Lower leg skin (tissue), 4 donors: ENCODE measurements at places on chromosomes 11 and 22.

DNA sequence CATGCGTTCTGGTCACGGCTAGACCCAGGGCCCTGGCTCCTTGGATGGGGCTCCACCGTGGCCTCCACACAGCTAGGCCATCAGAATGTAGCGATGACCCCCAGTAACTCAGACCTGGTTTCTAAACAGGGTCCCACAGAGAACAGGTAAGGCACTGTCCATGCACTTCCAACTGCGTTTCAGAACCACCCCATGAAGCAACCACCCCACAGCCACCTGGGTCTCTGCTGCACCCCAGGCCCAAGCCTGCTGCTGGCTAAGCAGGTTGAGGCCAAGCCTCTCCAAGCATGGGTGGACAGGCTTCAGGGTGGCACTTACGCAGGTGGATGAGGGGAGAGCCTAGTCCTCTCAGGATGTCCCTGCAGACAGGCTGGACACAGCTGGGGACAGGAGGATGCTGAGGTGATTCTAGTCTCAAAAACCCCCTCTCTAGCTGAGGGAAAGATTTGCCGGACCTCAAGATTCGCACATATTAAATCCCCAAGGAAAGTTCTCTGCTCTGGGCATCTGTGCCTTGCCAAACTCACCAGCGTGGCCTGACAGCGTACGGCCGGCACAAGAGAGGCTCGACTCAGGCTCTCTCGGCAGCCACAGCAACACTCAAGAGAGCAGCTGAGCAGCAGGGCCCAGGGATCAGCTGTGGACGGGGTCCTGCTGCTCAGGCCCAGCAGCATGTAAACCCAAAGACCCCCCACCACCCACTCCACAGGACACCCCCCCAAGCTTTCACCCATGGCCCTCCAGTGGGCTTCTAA lies 141.6 kb downstream of the CRYBB2 start:
- DNase-seq, result no peak

DNA sequence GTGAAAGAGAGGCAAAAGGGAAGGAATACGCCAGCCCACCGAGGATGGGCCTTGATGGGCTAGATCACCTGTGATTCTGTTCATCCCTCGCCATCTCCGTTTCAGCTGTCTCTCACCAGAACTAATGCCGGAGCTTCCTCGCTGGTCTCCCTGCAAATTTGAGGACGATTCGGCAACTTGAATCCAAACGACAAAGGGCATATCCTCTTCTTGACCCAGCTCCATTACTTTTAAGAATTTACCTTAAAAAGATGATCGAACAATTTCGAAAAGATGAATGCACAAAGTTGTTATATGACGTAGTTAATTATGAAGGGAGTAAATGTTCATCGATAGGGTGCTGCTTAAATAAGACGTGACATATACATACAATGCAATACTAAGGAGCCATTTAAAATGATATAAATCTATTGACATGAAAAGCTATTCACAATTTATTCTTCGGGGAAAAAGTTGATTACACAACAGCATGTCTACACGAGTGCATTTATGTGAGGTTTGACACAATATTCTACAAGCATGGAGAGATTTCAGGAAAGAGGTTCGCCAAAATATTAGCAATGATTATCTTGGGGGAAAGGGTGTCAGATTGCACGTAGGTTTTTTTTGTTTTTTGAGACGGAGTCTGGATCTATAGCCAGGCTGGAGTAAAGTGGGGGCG lies 937 bp upstream of the FAM168A start:
- no peak for DNase-seq

DNA sequence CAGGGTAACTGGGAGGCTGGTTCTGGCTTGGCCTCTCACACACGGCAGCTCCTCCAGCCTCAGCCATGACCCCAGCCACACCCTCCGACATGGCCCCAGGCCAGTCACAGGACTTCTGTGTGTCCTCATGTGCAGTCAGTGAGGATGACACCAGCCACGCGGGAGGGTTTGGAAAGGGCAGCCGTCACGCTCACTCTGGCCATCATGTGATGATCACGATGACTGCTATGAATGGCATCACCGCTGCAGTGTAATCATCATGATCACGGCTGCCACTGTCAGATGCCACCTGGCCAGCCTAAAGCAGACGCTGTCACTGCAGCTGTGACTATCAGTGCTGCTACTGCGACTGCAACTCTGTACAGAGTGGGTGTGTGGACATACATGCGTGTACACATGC lies 640.9 kb downstream of the BRD1 start:
- no peak for DNase-seq

DNA sequence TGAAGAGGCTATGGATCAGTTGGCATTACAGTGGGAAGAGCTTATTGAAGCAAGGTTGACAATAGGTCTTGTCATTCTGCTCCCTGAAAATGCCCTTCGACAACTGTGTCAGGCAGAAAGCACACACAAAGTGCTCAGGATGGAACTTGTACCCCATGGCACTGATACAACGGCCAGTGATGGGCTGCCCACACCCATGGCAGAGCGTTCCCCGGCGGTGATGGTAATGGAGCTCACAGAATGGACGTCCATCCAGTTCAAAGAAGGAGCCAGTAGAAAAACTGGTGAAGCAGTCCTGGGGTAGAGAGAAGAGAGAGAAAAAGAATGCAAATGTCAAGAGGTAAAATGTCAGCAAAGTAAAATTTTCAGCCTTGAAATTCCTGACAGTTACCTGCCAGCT lies 19.5 kb upstream of the OR5B21 start:
- DNase-seq, result no peak

DNA sequence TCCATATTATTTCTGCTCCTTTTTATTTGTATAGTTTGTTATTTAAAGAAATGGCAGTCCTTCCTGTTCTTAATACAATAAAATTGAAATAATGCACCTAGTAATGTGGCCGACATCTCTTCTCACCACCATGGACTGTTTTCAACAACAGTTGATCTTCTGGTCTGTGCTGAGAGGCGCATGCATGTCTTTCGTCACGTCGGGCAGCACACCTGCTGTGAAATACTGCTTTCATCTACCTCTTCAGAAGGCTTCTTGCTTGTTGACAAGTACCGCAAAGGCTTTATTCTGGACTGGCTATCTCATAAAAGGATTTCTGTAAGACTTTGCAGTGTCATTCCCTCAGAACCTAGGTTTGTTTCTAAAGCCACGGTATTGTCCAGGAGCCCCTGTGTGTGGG lies 13.9 kb upstream of the MYO18B start:
- DNase-seq, result no peak

GRCh38 chr11:133207995-133208394 lies 324.3 kb downstream of the OPCML start:
- DNase-seq, result no peak

DNA sequence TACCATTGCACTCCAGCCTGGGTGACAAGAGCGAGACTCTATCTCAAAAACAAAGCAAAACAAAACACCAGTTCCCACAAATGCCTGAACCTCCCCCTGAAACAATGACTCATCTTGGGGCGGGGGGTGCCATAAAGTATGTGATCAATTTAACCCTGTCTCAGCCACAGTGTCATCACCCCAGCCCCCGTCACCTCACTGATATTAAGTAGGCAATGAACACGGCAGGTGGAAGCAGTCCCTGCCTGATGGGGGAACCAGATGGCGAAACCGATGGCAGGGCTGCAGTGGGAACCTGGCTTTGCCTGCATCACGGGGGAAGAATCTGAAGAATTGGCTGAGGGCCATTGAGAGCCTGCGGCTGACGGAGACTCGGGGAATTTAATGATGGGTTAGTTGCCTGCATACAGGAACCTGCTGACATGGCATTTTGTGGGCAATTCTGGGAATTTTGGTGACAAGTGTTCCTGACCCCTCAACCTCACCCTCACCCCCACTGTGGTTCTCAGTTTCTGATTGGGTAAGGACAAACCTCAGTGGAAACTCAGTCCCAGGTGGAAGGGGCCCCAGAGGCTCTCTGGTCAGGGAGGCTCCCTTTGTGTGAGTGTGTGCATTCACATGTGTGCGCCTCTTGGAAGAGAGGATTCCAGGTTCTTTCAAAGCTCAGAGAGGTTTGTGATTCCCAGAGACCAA lies 39.1 kb upstream of the SHISAL1 start:
- DNase-seq, result no peak

GRCh38 chr11:133928628-133929059 lies 28.1 kb downstream of the IGSF9B start:
- peak; percentile 51 for DNase-seq

DNA sequence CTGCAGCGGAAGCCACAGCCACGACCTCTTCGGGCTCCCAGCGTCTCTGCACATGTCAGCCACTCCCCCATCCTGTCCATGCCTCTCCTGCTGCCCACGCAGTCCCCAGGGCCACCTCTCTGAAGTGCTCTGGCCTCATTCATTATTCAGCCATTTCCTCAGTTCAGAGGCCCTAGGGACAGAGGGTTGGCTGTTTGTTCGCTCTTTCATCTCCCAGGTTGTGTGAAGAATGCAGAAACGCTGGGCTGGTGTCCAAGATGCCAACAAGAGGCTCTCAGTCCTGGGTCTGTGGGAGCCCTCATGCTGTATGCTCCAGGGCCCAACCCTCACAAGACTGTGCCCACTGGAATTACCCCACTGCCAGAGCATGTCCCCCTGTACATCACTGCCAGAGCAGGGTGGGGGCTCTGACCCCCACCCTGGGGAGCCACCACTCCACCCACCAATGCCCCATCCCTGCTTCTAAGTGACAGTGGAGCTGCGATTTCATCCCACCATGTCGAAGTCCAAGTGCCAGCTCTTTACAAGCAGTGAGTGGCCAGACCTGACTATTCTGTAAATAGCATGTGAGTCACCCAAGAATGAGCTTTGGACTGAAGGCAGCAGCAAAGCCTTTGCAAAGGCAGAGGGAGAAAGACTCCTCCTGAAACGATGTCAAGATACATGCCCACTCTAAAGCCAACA lies 209.6 kb downstream of the BUD13 start:
- no peak for DNase-seq

GRCh38 chr11:62996271-62996670 lies 11.5 kb upstream of the SLC22A6 start:
- DNase-seq, result no peak

GRCh38 chr11:121650351-121651256 lies 197.8 kb upstream of the SORL1-AS1 start:
- no peak for DNase-seq

DNA sequence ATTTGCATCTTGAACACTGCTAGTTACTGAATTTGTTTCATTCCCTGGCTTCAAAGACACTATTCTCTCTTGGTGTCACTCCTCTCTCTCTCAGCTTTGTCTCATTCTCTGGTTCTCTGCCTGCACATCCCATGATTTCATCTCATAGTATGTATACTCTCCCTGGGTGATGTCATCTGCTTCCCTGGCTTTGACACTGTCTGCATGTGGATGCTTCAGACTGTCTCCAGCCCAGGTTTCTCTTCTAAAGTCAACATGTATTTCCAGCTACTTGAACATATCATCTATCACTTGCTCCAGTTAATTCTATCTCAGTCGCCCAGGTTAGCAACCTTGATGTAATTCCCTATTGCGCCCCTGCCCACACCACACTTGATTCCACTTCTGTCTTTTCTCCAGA lies 9.3 kb upstream of the ACAT1 start:
- no peak for DNase-seq

DNA sequence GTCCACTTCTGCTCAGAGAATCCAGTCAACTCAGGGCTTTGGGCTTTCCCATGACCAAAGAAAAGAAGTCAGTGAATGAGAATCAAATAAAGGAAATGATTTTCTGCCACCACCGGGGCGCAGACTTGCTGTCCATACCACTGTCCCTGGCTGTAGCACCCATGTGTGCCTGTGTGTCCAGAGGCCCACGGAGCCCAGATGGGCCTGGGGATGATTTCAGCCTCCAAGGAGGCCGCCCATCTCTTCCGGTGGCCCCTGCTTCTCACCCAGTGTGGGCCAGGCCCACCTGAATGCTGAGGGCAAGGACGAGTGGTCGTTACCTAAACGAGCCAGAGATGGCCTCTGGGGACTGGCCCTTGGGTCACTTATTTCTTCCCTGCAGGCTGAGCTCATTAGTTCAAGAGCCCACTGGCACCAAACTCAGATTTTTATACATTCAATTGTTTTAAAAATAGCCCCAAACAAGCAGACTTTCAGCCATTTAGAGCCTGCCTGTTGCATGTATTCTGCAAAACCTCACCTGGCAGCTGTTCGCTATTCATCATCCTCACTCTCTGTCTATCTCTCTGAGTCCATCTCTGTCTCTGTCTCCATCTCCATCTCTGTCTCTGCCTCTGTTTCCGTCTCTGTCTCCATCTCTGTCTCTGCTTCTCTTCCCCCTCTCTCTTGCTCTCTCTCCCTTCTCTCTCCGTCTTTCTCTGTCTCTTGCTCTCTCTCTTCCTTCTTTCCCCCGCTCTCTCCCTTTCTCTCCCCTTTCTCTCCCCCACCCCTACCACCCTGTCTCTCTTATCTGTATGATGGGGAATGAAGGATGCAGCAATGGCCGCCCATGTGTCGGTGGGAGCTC lies 24.2 kb downstream of the KRTAP5-5 start:
- DNase-seq, result no peak

DNA sequence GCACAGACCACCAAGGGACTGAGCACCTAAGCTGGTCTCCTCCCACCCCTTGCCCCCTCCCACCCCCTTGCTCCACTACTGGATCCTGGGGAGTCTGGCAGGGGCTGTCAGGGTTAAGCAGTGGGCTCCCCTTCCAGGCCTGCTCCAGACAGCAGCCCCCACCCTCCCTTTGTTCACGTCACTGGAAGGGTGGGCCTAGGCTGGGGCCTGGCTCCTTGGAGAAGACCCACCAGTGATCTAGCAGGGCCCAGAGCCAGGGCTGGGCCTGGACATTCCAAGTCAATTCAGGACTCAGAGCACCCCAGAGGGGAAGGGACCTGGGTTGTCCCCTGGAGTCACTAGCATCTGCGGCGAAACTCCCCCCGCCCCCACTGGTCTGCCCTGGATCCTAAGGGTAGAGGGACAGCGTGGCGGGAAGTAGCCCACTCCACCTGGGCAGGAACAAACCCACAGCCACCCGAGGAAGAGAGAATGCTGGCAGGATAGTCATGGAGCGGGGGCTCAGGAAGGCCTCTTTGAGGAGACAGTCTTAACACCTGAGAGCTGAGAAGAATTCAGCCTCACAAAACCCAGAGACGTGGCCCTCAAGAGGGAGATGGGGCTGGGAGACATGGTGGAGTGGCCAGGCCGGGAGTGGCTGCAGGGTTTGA lies 45.8 kb downstream of the IGLL1 start:
- no peak for DNase-seq

GRCh38 chr22:19526702-19527111 lies 2.5 kb upstream of the CLDN5 start:
- DNase-seq, result no peak
